ENCODE measurements at places on chromosomes 1 and 21. TPM values are rescaled to one million over a fixed set of nuclear protein-coding genes. Genes with fewer than 3 reads are reported as not detected.

- DNase-seq = no peak
Measured at GRCh38 chr21:42653231-42654061, at the start of gene PDE9A. PDE9A (plus strand) TSS chr21:42653621; CDS start chr21:42653815, 194 bp downstream.

MANEAL gene
- total RNA-seq = 5.3 TPM

SPATA21 gene
- total RNA-seq = not detected

DNA sequence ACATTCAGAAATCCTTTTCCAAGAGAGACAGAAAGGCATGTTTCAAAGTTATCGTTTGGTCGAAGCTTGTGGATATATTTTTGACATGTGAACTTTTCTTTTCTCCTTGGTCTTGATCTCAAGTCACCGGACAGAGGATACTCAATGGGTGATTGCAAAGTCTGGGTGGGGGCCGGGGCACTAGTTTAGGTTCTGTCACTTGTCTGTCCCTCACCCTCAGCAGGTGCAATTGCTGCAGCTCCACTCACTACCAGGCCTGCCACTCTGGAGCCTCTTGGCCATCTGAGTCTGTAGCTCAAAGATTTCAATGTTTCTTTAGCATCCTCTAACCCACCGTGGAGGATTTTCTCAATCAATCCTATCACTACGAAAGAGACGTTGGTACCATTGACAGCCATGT, 246.0 kb upstream of the C1orf174 start:
- DNase-seq = no peak

- DNase-seq = peak; percentile 16
Measured at GRCh38 chr1:51192213-51192843, 43.7 kb upstream of the RNF11 start.

DNA sequence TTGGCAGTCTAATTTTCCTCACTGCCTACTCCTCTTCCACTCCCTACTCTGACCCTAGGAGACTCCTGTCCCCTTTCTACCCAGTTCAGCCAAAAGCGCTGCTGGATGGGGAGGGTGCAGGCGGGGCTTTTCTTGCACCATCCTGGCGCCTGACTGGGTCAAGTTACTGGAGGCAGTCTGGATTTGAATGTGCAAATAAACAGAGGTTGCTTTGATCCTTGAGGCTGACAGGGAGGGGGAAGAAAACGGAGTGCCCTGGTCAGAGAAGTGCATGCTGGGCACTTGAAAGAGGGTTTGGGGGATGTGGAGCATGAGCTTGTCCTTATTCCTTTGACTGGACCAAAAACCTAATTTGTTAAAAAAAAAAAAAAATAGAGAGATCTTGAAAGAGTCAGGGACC, 76.8 kb upstream of the SOX13 start:
- DNase-seq = no peak

GRCh38 chr1:220742520-220742919, 5.6 kb upstream of the MTARC2 start:
- no peak for DNase-seq

DNA sequence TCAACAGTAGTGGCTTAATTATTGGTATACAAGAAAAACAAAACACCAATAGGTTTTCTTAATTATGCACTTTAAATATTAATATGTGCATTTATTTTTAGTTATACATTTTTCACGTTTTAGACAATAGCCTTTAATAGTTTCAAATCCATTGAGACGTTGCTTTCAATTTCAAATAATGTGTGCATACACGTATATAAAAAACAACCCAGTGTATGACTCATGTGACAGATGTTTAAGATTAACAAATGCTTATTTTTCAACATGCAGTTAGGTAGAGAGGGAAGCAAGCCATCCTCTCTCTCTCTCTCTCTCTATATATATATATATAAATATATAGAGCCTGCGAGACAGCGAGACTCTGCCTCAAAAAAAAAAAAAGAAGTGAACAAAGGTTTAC, 24.3 kb downstream of the EYA3 start:
- DNase-seq = no peak

RIPPLY3 gene
- total RNA-seq = not detected

GRCh38 chr1:115006191-115006590, 23.4 kb upstream of the TSHB start:
- DNase-seq = no peak

SIPA1L2 gene
- 0.13 TPM for total RNA-seq

- no peak for DNase-seq
Measured at GRCh38 chr1:215590779-215591491, 23.8 kb downstream of the KCTD3 start.

DCDC2B gene
- not detected for total RNA-seq

ZNF697 gene
- not detected for total RNA-seq

DNA sequence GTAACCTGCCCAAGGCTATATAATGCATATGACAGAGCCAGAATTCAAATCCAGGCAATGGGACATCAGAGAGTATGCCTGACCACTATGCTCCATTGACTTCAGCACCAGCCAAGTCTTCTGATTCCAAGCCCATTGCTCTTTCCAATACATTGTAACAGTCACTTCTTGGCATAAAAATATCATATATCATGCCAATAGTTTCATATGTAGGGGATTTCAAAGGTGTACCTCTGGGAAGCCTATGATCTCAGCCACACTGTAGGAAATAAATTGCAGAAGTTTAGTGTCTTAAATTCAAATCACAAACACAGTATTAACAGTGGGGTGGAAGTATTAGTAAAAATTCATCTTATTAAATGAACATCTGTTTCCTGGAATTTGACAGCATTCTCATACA, 30.0 kb upstream of the ROR1 start:
- DNase-seq = no peak

GRCh38 chr21:44704636-44705001, 6.8 kb downstream of the TSPEAR start:
- no peak for DNase-seq

CDC7 gene
- total RNA-seq = 5.8 TPM

PLA2G5 gene
- total RNA-seq = not detected

DNA sequence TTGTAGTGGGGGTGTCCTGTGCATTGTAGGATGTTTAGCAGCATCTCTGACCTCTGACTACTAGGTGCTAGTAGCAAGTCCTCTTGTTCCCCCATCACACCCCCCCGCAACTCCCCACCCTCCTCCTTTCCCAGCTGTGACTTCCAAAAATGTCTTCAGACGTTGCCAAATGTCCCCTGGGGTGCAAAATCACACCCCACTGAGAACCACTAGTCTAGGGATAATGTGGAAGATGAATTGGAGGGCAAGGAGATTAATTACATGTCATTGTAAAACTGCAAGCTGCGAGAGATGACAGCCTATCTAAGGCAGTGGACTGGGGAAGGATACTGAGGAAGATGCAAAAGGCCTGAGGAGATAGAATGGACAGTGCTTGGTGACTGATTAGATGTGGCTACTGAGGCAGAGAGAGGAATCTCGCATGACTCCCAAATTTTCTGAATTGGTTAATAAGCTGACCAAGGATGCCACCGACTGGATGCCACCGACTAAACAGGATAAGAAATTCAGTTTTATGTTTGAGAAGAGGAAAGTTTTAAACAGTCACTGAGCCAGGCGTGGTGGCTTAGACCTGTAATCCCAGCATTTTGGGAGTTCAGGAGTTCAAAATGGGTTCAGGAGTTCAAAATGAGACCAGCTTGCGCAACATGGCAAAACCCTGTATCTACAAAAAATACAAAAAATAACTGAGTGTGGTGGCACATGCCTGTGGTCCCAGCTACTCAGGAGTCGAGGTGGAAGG, 3.1 kb upstream of the JAK1 start:
- no peak for DNase-seq

MYOC gene
- not detected for total RNA-seq

- no peak for DNase-seq
Measured at GRCh38 chr21:46374761-46375389, 50.9 kb downstream of the PCNT start.

DNA sequence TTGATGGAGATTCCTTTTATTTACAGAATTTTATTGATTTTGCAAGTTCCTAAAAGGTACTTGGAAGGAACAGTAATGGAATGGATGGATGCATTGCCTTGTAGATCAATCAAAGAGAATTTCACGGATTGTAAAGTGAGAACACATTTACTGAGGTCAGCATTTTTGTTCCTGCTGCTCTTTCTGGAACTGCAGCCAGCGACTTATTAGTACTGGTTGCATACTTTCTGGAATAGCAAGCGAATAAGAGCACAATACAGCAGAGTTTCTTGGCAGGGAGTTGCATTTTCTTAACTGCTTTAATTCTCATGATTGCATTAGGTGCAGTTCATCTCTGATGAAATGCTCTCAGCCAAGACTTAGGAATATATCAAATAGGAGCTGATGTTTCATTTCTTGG, 106.1 kb upstream of the CHODL start:
- DNase-seq = no peak

DNA sequence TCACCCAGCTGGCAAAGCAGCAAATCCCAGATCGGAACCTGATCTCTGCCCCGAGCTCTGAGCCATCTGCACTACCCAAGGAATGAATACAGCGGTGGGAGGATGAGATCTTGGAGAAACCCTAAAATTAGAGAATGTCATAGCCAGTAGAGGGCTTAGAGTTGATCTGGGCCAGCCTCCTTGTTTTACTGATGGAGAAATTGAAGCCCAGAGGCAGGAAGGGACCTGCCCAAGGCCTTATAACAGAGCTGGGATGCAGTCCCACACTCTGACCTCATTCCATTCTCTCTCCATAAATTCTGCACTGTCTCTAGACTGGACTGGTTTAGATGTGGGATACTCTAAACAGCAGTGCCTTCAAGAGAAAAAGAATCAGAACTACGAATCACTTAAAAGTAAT, 4.8 kb upstream of the SFN start:
- DNase-seq = no peak

GRCh38 chr1:53143527-53143926, 1.1 kb upstream of the SLC1A7 start:
- DNase-seq = no peak

- no peak for DNase-seq
Measured at GRCh38 chr21:34700605-34701004, 31.8 kb downstream of the CLIC6 start.

DNA sequence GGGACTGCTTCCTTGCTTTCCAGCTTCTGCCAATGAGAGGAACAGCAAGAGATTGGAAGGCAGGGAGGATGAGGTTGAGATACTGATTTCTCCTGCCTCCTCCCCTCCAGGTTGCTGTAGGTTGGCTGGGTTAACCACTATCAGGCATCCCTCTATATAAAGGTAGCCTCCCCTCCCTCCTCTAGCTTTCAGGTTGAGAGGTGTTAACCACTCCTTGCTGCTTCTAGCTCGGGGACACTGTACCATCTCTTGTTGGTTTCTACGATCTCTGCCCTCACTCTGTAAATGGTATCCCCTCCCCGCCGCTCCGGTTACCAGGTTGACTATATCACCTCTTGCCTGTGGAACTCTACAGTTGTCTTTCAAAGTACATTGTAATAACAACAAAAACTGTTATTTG, 16.7 kb downstream of the LPAR3 start:
- DNase-seq = no peak

PTPN22 gene
- total RNA-seq = 26.1 TPM

- no peak for DNase-seq
Measured at GRCh38 chr1:156691665-156692440, 13.5 kb downstream of the CRABP2 start.

- peak; percentile 79 for DNase-seq
Measured at GRCh38 chr1:92961131-92961895, at the start of gene DIPK1A. DIPK1A (minus strand) TSS chr1:92961462; CDS start chr1:92961429, 33 bp downstream.

DNA sequence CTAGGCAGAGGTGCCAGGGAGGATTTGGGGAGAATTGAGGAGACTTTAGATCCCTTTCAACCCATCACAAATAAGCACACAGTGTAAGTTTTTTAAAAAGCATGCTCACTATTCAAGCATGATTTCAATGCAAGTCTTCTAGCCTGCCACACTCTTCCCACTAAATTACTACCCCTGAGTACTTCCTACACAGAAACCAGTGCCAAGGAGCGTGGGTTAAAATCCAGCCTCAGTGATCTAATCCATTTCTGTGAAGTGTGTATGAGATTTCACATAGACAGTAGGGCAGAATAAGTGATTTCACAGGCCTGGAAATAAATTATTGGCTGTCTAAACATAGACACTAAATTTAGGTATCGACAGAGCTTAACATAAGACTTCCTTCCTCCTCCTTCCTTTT, 142.9 kb upstream of the ATP1B1 start:
- no peak for DNase-seq

GRCh38 chr1:88877382-88877825, 14.0 kb downstream of the GTF2B start:
- DNase-seq = no peak

Measured in activated B cell treated with CpG ODN at 0.5 μM for 24 hours (primary cell).